ENCODE measurements at places on chromosomes 2 and 18.

- DNase-seq, result no peak
Observed at GRCh38 chr2:74373985-74374384, 6.1 kb downstream of the DCTN1 start.

DNA sequence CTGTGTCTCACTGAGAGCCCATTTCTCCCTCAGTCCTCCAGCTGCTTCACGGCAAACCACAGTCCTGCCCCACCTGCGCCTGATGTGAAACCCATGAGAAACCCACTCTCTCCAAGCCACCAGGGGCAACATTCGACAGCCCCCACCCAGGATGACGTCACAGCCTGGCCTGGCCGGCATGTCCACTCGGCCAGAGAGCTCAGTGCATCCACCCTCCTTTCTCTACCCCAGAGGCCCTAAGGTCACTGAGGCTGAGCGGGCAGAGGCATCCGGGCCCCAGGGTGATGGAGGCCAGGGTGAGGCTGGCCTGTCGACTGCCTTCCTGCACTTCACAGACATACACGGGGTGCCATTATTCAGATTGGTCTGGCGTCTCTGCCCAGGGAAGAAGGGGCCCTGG is 402.7 kb upstream of the MYT1L start:
- no peak for DNase-seq

DNA sequence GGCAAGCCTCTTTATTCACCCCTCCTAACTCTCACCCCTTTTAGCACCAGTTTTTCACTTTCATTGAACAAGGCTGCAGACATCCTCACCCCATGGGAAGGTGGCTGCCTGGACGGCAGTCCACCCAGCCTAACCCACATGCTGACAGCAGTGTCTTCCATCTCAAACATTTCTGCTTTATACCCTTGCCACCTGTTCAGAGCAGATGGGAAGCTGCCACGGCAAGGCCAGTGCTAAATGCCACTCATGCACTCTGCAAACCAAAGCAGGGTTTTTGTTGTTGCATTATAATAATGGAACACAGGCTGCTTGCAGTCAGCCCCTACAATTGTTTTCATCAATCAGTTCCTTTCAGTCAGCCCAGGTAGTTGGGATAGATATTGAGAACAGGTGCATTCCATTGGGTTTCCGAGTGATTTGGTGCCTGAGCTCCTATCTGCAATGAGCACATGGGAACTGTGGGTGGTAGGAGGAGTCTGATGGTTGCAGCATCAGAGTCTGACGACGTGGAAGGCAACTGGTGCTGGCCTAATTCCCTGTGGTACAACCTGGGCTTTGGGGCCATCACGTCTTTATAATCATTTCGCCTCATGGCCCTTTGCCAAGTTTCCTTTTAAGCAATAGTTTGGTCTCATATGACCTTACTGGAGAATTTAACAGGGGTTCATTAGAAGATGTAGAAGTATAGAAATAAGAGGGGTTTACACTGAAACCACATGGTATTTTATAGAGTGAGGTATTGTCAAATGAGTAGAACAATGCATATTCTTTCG is 252.5 kb upstream of the SP5 start:
- no peak for DNase-seq

GRCh38 chr2:215619989-215620388 is 184.1 kb upstream of the FN1 start:
- no peak for DNase-seq

DNA sequence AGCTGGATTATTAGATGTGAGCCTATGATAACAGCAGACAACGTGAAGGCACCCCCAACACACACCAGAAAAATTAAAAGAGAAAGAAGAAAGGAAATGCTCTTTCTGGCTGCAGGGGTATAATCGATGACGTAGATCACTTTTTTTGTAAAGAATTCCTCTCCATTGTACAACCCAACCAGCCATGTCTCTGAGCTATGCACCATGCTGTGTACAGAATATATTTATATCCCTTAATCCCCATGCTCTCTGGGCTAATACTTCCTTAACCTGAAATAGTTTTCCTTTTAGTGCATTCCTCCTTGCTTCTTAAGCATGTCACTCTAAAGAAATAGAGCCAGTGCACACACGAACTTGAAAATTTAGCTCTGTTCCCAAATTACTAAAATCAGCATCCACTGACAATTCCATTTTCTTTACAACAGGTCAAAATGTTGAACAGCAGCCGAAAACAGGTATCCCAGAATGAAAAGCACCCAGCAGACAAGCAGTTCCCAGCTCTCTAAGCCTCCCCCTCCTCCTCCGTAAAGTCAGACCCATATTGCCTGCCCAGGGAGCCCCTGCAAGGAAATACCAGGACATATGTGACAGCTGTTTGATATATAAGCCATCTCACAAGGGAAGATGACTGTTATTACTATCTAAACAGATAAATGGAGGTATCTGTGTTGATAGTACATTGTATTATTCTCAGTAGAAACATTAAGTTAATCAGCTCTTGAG is 247.4 kb upstream of the RAB6C start:
- DNase-seq, result no peak

- no peak for DNase-seq
Observed at GRCh38 chr2:64478502-64479230, 24.7 kb downstream of the LGALSL start.

DNA sequence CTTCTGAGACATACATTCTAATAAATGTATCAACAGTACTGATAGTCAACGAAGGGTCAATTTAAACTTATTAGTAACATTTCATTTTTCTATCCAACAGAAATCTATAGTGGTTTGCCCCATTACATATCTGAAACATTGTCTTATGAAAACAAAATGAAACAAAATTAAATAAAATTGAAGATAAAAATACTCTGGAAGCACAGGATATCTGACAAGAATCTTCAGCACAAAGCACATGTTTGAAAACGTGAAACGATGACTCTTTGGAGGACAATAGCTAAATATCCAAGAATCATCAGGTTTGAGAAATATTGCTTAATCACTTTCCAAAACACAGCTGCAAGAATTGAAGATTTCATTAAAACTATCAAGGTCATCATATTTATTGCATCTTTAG is 70.9 kb upstream of the FAM124B start:
- no peak for DNase-seq

DNA sequence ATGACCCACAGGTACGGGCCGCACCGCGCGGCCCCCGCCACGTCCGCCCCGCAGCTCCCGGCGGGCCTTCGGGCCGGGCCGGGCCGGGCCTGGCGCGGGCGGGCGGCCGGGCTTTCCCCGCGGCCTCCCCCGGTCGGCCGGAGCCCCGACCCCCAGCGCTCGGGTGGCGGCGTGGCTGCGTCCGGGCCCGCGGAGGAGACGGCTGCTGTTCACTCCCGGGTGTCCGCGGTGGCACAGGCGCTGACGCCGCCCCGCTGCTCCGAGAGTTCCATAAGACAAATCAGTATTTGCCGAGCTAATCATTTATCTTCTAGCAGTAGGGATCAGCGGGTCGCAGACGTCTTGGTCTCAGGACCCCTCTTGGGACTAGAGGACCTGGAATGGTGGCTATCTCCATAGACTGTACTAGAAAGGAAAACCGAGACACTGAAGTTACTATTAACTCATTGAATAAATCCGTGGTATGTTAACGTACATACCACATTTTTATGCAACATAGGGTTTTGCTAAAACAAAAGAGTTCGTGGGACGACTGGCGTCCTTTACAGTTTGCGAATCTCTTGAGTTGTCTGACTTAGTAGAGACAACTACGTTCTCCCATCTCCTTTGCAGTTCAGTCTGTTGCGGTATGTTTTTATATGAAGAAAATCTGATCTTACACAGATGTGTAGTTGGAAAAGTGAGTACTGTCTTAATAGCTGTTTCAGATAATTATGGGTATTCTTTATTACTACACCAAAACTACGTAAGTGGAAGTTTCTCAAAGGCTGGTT is 500 bp downstream of the LIMS1 start:
- DNase-seq, result no peak

- DNase-seq, result no peak
Observed at GRCh38 chr2:101682311-101682710, 15.2 kb upstream of the MAP4K4 start.

GRCh38 chr2:6947929-6948676 is 30.9 kb downstream of the RNF144A start:
- DNase-seq, result no peak

- DNase-seq, result no peak
Observed at GRCh38 chr2:238631491-238632180, 204.9 kb downstream of the ASB1 start.

GRCh38 chr2:237261327-237261726 is 152.6 kb downstream of the COL6A3 start:
- no peak for DNase-seq

GRCh38 chr18:60232541-60232940 is 140.0 kb downstream of the MC4R start:
- DNase-seq, result no peak

DNA sequence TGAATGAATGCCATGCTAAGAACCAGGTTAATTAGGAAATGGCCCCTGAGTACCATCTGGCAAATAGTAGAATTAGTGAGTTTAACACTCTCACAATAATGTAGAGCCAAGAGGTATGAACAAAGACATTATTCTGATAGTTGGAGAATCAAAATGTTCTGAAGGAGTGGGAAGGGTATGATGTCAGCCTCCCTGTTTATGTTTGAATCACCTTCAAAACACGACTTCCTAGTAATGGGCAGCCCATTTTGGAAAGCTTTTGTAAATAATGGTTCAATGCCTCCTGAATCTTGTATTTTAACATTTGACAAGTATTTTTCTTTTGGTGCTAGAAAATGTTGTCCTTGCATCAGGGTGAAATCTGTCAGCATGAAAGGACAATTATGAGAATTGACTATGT is 108.3 kb downstream of the DSEL start:
- DNase-seq, result no peak

GRCh38 chr2:105989070-105989469 is 205.0 kb downstream of the UXS1 start:
- DNase-seq, result no peak

DNA sequence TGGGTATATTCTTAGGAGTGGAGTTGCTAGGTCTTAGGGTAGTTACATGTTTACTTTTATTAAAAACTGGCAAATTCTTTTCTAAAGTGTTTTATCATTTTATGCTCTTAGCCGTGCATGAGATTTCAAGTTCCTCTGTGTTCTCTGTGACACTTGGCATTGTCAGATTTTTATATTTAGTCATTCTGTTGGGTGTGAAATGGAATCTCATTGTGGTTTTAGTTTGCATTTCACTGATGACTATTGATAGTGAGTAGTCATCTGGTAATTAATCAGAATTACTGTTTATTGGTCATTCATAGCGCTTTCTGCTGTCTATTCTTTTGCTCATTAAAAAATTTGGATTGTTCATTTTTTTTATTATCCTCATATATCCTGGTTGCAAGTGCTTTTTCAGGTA is 34.1 kb downstream of the RAB3GAP1 start:
- DNase-seq, result no peak

GRCh38 chr2:174744111-174744510 is 20.2 kb downstream of the CHRNA1 start:
- DNase-seq, result no peak

GRCh38 chr18:54357082-54357659 is 487 bp downstream of the STARD6 start:
- no peak for DNase-seq

DNA sequence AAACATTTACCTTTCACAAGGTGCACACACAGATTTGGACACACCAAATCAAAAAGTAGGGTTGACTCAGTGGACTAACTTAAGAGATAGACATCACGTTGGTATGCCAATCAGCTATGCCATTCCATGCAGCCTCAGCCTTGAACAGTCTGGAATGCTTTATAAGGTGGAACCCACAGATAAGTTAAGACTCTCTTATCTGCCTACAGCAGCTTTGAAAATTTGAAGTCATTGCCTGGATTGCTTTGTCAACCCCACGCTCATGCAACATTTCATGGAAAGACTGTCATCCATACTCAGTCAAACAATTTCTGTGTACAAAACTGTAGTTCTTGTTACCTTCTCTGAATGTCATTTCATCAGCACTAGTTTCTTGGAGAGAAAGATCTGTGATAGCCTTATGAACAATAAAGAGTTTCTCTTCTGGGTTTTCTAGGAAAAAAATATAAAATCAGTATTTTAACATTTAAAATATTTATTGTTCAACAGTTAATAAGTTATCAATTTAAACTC is 1.2 kb downstream of the ERMN start:
- no peak for DNase-seq

GRCh38 chr2:173806761-173807160 is 158.4 kb downstream of the SP3 start:
- DNase-seq, result no peak

- DNase-seq, result no peak
Observed at GRCh38 chr2:227772197-227772661, 26.5 kb downstream of the SCYGR8 start.

DNA sequence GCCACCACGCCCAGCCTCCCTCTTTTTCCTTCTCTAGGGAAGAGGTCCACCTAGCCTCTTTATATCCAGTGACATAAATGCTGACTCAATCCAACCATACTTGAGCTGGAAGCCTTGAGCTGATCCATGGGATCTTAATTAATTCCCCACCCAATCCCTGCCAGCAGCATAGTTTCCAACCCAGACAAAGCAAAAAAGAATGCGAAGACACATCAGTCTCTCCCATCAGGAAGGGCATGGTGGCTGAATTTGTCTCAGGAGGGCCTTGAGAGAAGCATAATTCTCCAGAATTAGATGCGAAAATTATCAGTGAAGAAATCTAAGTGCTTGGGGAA is 22.5 kb downstream of the CASP10 start:
- no peak for DNase-seq

DNA sequence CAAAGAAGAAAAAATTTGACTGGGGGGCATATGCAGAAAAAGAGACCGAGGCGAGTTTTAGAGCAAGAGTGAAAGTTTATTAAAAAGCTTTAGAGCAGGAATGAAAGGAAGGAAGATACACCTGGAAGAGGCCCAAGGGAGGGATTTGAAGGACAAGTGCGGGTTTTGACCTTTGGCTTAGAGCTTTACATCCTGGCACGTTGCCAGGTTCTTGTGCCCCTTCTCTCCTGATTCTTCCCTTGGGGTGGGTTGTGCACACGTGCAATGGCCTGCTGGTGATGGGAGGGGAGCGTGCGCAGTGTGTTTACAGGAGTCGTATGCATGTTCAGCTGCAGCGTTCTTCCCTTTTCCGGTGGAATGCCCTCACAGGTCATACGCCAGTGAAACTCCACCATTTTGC is 208.8 kb downstream of the NBAS start:
- no peak for DNase-seq

DNA sequence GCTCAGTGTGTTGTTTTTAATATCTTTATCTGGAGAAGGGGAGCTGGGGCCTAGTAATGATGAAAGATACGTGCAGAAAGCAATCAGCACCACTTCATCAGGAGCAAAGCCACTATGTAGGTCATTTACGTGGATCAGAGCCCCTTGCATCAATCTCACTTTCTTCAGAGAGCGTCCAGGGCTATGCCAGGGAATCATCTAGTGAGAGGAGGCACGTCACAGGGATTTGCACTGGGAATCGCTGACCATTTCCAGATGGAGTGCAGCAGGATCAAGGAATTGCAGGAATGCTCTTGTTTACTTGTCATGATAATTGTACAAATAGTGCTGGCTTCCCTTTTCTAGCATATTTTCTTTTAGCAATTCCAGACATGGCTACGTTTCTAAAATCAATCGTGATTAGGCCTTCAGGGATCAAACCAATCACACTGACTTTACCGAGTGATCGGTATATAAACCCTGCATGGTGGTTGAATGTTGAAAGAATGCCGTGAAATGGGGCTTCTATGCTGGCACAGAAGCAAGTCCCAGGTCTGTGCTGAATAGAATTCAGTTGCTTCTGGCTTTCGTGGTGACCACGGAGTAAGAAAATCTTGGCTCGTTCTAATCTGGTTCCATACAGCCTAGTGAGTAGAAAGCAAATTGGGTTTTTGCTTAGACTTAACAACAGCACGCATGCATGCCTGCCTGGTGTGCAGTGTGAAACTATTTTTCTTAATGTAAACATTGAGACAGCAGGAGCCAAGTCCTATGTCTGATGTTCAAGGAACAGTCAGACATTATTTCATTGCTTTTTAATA is 122.8 kb downstream of the TMEM200C start:
- DNase-seq, result no peak
